ENCODE measurements at places on chromosomes 1 and 21.

- no peak for DNase-seq
These were observed 28.7 kb downstream of the TMEM200B start for GRCh38 chr1:29094954-29095353.

DNA sequence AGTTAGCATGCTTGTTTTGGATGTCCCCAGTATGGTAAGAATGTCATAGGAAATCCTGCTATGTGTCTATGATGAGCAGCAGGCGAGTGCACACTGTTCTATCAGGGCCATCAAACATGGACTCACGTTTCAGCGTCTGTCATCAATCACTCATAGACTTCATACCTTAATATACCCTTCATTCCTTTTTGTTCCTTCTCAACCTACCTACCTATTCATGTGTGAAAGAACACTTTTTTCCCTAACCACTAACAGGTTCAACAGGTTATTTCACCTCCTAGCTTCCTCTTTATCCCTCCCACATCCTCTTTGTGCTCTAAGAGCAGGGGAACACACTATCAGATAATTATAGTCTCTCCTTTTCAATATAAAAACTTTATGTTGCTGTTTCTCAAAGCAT, 300.6 kb downstream of the TM2D1 start:
- DNase-seq, result no peak

GRCh38 chr1:182335771-182336566, 55.6 kb downstream of the GLUL start:
- DNase-seq, result no peak

DNA sequence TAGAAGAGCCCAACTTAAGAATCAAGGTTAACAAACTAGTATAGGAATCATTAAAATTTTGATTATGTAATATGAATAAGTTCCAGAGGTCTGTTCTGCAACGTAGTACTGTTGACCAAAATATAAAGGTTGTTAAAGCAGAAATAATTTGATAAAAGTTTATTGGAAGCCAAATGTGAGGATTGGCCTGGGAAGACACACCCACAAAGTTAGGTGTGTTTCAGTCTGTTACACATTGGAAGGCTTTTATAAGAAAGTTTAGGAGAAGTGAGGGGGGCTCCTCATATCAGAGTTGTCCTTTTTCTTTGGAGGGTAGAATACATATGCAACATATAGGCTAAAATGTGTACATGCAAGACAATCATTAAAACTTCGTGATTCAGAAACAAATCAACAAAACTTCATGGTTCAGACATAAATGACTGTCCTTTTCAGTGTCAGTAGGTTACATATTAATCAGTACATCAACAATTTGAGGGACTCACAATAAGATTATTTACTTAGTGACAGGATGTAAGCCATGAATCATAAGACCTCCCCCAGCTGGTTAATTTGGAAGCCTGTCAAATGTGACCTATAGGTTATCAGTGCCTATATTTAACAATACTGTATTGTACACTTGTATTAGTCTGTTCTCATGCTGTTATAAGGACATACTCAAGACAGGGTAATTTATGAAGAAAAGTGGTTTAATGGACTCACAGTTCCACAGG, 245.0 kb upstream of the B3GALT2 start:
- DNase-seq, result no peak

DNA sequence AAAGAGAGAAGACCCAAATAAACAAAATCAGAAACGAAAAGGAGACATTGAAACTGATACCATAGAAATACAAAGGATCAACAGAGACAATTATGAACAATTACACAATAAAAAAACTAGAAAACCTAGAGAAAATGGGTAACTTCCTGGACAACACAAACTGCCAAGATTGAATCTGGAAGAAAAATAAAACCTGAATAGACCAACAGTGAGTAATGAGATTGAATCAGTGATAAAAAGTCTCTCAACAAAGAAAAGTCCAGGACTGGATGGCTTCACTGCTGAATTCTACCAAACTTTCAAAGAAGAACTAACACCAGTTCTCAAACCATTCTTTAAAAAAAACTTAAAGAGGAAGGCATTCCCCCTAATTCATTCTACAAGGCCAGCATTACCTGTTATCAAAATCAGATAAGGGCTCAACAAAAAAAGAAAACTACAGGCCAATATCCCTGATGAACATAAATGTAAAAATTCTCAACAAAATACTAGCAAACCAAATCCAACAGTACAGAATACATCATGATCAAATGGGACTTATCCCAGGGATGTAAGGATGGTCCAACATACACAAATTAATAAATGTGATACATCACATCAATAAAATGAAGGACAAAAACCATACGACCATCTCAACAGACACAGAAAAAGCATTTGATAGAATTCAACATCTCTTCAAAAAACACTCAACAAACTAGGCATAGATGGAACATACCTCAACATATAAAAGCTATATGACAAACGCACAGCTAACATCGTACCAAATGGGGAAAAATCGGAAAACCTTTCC, 119.9 kb downstream of the ACBD6 start:
- no peak for DNase-seq

DNA sequence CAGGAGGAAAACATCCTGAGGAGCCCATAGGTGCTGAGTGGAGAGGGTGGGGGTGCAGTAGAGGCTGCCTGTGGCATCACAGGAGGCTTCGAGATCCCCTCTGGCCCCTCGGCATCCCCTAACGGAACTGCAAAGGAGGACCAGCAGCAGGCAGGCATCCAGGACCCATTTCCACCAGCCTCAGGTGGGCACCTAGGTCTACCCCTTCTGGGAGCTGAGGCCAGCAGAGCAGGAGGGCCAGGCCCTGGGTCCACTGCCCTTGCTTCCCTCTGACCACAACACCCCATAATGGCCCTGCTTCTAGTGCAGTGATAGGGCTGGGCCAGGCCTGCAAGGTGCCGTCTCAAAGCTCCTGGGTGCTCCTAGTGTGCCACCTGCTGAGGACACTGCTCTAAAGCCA, 723.0 kb downstream of the PTPRU start:
- no peak for DNase-seq

GRCh38 chr1:98896711-98897445, 107.8 kb downstream of the PLPPR5 start:
- DNase-seq, result no peak

DNA sequence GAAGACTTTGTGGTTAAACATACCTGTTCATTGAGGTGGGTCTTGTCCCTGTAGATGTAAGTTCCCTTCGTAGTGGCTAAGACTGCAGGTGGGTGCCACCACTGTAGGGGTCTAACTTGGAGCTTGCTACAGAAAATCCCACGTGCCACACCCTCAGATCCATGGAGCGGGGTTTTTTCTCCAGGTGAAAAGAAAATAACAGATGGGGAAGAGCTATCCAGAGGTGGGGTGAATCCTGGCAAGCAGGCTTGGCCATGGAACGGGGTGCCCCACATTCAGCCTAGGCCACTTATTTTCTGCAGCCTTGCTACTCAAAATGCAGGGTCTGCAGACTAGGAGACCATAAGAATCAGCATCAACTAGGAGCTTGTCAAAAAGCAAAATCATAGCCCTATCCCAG, 24.0 kb downstream of the EXOC8 start:
- no peak for DNase-seq

DNA sequence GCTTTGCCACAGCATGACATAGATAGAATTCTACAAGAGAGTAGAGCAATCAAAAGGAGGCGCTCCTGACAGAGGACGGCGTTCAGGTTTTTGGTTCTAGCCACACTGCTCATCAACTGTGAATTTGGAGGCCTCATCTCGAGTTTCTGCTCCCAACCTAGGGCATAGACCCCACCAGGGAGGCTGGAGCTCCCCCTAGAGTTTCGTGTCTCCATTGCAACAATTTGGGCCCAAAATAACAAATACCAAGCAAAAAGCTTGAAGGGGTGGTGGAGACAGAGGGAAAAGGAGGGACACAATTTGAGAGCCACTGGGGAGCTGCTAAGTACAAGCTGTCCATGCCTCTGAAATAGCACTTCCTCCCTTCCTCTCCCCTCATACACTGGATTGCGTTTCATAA, 297.0 kb downstream of the GPATCH2 start:
- peak; percentile 16 for DNase-seq

- no peak for DNase-seq
These were observed 14.3 kb downstream of the PLEKHA6 start for GRCh38 chr1:204345438-204345841.

GRCh38 chr21:10627316-10627863, 106.0 kb downstream of the TPTE start:
- no peak for DNase-seq

GRCh38 chr1:89001510-89001909, 9.1 kb upstream of the KYAT3 start:
- DNase-seq, result no peak

- no peak for DNase-seq
These were observed 69.3 kb downstream of the EPB41 start for GRCh38 chr1:28983509-28984310.

DNA sequence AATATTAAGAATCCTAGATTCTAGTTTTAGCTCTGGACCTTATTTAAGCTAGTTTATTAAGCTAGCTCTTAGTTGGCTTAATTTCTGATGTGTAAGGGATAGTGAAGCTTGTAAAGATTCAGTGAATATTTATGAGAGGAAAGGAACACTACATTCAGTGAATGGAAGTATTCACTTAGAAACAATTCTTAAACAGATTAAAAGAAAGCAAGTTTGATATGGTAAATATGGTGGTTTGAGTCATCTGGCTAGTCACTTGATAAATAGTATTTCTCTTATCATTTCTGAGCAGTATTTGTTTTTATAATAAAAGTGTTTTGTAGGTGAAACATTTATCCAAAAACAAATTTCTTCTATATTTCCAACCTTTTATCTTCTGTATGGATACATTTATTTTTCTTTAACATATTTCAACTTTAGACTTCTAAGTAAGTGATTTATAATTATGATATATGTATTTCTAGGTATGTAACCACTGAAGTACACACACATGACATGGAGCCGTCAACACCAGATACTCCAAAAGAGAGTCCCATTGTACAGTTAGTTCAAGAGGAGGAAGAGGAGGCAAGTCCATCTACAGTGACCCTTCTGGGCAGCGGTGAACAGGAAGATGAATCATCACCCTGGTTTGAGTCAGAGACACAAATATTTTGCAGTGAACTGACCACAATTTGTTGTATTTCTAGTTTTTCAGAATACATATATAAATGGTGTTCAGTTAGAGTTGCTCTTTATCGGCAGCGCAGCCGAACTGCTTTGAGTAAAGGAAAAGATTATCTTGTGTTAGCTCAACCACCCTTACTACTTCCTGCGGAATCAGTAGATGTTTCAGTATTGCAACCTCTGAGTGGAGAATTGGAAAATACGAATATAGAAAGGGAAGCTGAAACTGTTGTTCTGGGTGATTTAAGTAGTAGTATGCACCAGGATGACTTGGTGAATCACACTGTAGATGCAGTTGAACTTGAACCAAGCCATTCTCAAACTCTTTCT, 55.6 kb downstream of the SUCO start:
- peak; percentile 42 for DNase-seq

DNA sequence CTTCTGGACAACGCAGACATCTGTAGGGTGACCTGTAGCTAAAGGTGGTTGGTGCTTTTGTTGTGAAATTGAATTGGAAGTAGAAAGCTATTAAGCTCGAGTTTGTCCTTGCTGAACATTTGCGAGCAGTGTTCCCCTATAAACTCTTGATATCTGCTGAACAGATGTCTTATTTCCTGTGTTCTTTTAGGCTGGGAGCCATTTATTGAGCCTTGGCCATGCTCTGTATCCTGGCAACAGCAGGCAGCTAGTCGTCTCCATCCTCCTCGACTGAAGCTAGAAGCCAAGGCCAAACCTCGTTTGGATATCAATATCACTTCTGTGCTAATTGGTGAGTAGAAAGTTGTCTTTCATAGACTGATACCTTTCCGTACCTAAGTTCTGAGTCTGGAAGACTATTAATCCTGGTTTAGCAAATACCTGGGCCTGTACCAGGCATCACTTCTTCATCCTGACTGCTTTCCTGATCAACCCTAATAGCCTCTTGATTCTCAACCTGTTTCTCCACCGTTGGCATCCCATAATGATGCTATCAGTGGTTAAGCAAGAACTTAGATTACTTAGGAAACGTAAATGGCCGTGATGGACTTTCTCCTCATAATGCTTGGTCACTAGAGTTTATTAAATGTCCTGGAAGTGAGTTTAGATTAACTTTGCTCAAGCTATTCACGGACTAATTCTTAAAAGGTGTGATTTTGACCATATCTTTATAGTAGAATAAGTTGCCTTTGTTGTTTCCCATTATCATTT, 103.4 kb downstream of the VPS13D start:
- DNase-seq, result no peak

GRCh38 chr1:240423246-240423924, 188.6 kb downstream of the GREM2 start:
- no peak for DNase-seq

GRCh38 chr1:106717591-106717990, 338.9 kb upstream of the PRMT6 start:
- no peak for DNase-seq

GRCh38 chr1:119323216-119323982, 45.2 kb upstream of the HAO2 start:
- DNase-seq, result no peak

GRCh38 chr1:60988891-60989290, 93.5 kb upstream of the NFIA start:
- no peak for DNase-seq

GRCh38 chr1:63618011-63618410, 24.8 kb downstream of the PGM1 start:
- DNase-seq, result no peak

DNA sequence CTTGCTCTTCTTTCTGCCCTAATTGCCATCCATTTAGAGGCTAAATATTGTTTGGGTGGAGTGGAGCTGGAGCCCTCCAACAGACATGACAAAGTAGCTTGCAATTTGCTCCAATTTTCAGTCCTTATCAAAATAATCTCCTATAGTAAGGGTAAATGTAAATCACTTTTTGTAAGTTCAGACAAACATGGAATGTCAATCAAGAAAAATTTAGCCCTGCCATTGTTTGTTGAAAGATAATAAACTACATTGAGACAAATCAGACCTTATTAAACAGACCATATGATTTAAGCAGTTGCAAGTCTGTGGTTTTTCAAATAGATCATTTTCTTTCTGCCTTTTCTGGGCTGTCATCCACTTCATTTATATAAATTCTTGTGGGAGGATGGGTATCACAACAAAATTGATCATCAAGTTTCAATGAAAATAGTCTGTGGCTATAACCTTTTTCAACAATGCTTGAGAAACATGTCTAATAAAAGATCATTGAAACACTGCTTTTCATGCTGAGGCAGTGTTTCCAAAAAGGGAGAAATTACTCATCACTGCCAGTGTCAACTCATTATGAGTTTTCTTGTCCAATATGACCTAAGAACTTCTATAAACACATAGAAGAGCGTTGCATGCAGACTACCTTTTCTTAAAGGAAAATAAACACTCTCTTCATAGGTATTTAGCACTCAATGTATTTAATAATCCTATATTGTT, 1152.0 kb upstream of the B3GALT2 start:
- no peak for DNase-seq

GRCh38 chr1:155976062-155976912, 2.1 kb downstream of the ARHGEF2 start:
- peak; percentile 54 for DNase-seq

All from fibroblast of the conjunctiva (primary cell).